ENCODE measurements at places on chromosomes 11 and 22.

DNA sequence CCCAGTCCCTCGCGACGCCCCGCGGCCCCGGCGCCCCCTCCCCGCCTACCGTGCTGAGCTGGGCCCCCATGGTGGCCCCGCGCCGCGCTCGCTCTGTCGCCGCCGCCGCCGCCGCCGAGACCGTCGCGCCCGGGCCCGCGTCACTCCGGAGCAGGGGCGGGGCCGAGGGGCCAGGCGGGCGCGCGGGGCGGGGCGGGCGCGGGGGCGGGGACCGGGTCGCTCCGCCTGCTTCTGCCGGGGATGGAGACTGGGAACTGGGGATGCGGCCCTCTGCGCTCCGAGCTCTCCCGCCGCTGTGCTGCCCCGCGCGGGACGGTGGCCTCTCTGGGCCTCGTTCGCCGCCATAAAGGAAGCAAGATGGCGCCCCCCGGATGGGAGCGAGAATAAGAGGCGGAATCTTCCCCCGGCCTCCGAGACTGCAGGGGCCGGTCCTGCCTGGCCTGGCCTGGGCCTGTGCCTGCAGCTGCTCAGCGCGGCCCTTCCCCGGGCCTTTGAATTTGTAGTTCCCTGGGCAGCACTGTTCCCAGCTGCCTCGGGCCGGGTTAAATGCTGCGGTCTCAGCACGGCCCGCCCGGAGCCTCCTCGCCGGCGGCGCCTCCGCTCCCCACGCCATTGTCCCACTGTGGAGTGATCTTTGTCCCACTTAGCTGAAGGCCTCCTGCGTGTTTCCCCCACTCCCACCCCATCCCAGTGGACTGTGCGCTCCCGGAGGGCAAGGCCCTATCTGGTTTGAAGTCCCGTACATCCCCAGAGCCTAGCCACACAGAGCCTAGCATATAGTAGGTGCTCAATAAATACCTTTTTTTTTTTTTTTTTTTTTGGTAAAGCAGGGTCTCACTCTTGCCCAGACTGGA, at the start of gene CYB5R3:
CYB5R3 (minus strand) TSS at position 147 of the 854 bp plus-strand sequence; CDS start at position 70, 77 bp downstream.
- DNase-seq = peak; percentile 76

DNA sequence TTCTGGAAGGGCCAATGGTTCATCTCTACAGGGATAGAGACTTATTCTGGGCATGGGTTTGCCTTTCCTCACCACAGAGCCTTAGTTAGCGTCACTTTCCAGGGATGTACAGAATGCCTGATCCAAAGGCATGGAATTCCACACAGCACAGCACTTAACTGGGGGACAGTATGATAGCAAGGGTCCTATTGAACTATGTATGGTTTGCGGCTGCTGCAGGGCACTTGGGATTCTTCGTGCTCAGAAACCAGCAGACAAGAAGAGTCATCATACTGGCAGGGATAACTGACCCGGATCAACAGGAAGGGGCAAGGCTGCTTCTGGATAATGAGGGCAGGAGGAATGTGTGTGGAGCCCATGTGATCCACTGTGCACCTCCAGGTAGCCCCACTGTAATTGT, 105.7 kb downstream of the SWAP70 start:
- no peak for DNase-seq

- no peak for DNase-seq
Observed at GRCh38 chr11:61194169-61194671, 9.1 kb upstream of the PGA3 start.

DNA sequence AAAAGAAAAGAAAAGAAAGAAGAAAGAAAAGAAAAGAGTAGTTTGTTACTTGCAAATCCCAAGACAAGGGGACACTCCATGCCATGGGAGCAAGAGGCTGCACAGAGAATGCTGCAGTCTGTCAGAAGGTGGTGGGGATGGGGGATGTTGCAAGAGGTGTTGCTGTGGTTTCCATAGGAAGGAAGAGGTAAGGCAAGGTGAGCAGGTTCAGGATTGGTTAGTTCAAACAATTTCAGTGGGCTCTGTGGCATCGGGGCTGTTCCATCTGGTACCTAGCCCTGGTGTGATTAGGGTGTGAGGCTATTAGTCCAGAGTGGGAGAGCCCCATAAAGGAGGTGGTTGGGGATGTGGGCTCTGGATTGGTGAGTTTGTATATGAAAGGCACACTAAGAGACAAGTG, 172.7 kb downstream of the BCR start:
- DNase-seq = no peak

- no peak for DNase-seq
Observed at GRCh38 chr11:121929581-121929980, 186.4 kb downstream of the BLID start.

GRCh38 chr22:47381240-47381639, 618.8 kb downstream of the TBC1D22A start:
- DNase-seq = no peak

DNA sequence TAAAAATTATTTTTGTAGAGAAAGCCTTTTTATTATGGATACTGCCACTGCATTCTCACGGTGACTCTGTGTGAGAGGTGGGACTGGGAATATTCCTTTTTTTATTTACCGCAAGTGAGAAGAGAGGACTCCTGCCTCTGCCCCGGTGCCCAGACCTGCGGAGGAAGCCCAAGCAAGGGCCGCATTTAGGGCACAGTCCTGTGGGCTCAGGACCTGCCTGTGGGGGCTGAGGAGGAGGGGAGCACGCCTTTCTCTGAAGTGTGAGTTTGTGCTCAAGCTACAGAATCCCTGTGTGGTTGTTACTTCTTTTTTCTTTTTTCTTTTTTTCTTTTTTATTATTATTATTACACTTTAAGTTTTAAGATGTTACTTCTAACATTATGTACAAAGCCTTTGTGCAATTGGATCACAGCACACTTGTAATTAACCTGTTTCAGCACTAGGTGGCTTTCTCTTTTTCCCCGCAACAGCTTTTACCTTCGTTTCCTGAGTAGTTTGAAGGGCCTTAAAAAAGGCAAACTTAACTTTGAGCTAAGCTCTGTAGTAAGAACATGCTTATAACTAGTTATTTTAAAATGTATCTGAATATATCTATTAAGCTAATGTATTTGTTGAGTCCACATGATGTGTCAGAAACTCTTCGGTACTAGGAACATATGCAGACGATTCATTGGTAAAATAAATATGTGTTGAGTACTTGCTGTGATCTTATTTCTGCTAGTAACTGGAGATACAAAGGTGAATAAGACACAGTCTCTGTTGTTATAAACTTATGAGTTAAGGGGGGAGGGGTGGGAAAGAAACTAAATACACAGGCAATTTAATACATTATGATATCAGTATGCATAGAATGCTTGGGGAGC, 18.3 kb downstream of the AMOTL1 start:
- peak; percentile 20 for DNase-seq

DNA sequence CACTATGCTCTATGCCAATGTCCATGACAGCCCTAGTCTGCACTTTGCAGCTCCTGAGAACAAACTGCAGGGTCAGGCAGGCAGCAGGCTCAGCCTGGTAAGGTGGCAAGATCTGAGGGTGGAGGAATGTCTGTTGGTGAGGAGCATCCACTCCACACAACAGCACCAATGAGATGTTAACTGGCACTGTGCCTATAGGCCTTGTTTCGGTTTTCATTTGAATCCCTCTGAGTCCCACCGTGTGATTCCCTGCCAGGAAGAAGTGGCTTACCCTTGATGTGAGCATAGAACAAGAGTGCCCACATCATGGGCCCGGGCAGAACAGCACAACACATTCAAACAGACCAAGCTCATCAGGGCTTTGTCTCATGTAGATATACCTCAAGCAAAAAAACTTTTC, 44.1 kb upstream of the CHRM4 start:
- no peak for DNase-seq

- DNase-seq = no peak
Observed at GRCh38 chr11:69985641-69986439, 92.3 kb upstream of the ANO1 start.

DNA sequence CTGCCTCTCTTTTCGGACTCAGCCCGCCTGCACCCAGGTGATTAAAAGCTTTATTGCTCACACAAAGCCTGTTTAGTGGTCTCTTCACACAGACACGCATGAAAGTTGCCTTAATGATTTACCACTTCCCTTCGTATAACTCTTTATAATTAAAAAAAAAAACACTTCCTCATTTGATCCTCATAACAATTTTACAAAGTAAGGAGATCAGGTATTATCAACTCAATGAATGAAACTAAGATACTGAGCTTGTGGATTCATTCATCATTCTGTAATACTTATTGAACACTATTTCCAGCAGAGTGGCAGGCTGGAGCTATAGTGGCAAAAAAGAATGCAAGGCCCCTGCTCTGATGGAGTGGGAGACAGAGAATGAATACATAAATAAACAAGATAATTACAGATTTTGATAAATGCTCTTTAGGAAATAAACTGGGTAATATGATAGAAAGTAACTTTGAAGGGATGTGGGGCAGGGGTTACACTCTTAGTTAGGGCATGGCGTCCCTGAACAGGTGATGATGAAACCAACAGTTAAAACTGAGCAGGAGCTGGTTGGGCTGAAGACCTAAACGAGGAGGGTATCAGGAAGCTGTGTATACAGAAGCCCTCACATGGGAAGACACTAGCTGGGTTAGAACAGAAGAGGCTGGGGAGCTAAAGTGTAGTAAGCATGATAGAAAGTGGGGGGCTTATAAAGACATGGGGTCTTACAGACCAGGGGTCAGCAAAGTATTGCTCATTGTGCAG, 5.4 kb upstream of the CRTAM start:
- no peak for DNase-seq

- no peak for DNase-seq
Observed at GRCh38 chr11:57311109-57311936, 13.4 kb downstream of the TNKS1BP1 start.

DNA sequence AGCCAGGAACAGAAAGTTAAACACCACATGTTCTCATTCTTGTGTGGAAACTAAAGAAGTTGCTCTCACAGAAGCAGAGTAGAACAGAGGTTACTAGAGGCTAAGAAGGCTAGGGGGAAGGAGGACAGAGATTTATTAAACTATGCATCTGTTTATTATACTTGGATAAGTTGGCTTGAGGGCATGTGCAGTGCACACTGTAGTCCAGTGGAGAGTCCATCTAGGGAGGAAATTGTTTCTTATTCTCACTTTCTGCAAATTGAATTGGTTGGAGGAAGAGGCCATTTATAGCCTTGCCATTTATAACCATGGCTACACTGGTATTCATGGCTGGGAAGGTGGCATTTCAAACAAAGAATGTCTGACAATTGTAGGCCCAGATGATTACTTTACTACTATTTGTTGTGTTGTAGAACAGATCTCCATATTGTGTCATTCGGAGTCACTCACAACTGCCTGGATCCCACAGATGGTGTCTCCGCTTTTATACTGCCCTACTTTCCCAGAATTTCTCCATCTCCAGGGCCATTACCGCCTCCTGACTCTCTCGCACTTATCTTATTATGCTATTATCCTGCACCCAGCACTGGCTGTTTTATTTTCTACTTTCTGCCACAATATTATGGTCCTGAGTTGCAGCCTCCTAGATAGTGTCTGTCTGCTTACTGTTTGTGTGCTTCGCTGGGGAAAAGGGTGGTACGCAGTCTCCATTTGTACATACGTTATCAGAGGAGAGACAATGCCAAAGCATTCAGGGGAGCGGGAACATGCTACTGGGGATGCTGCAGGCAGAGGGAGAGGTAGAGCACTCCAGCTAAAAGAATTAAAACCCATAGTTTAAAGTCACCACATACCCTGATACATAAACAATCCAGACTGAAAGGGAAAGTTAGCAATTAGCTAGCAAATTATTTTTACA, 169.3 kb upstream of the BLID start:
- DNase-seq = no peak

GRCh38 chr22:50282361-50283155, 12.4 kb upstream of the MAPK11 start:
- DNase-seq = no peak

DNA sequence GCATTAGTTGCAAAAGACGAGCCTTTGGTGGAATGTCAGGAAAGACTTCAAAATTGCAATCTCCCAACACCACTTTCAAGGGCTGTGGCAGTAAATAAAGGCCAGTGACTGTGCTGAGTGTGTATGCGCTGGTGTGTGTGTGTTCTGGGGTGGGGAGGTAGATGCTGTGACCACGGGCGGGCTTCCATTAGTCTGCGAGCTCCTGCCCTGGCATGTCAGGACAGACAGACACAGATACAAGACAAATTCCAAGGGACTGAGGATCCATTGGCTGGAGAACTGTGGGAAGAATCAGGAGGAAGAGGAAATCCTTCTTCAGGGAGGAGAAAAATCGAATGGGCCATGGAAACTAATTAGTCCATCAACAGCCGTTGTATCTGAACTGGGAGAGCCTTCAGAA, 83.6 kb downstream of the FEZ1 start:
- no peak for DNase-seq

- DNase-seq = peak; percentile 62
Observed at GRCh38 chr11:96388891-96389719, 607 bp downstream of the CCDC82 start.

DNA sequence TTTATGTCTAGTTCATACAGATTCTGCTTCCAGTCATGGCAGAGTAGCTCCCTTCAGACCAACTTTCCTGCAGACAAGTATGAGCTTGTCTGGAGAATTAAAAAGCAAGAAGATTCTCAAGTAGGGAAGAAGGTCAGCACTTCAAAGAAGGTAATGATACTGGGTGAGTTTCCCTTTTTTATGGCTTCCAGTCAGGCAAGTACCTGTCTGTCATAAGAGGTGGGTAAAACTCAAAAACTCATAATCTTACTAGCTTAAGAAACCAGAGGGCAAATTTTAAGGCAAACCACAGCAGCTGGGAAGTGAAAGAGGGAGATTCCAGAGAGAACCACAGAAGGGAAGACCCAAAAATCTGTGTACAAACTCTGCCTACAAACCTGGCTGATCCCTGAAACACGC, 54.2 kb downstream of the DENND5A start:
- DNase-seq = no peak

GRCh38 chr11:22349491-22349890, 11.3 kb downstream of the SLC17A6 start:
- DNase-seq = no peak

DNA sequence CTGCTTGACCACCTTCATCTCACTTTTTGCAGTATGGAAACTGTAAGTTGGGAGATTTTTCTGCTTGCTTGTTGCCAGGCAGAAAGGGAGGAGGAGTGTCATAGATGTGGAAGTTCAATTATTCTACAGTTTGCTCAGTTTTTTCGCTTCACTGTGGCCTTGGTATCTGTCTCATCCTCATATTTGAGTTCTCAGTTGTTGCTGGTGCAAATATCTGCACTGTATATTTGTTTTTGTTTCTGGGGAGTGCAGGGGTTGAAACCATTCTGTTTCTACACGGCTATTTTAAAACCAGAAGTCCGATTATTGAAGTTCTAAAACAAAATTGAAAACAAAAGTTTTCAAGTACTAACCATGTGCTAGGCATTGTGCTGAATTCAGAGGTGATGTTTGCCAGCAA, 153.4 kb downstream of the JRKL start:
- no peak for DNase-seq

DNA sequence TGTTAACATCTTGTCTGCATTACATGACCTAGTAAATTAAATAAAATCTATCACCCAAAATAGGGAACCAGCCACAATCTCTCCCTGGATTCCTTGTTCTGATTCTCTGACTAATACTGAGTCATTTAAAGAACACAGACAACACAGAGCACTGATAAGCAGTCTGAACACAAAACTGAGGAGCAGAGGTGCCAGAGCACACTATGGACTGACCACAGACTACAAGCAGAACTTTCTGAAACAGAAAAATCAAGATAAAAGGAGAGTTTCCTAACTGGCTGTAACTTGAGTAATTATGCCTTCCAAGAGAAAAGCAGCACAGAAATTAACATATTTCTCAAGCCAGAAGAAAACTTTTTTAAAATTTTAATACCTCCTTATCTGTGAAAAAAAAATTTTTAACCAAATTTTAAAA, 128.8 kb downstream of the SGSM3 start:
- DNase-seq = no peak

Data from OCI-LY7 (cell line).